ENCODE measurements at places on chromosomes 6 and 20.
A peak's percentile ranks its signal among the peaks of the same experiment; 100 is the strongest.

GRCh38 chr6:149054559-149055194, 262.8 kb upstream of the TAB2 start:
- peak; percentile 22 for DNase-seq

DNA sequence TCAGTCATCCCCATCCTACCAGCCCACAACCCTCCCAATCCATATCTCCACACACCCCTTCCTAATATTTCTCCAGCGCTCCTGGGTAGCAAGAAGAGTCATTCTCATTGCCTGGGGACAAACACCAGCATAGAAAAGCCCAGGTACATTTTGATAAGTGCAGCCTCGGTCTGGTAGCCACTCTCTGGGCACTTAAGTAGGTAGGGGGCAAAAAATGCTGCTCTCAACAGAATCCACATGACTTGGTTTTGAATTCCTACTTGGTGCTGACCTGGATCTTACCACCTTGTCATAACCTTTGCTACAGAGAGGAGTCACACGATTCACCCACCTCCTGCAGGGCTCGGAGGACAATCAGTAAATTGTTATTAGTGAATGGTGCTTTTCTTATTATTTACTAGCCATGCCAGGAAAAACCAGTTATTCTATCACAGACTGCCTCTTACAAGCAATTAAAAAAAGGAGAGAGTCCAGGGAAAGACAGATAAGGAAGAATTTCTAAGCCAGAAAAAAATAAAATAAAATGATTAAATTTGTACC, 249.1 kb downstream of the LY86 start:
- no peak for DNase-seq

DNA sequence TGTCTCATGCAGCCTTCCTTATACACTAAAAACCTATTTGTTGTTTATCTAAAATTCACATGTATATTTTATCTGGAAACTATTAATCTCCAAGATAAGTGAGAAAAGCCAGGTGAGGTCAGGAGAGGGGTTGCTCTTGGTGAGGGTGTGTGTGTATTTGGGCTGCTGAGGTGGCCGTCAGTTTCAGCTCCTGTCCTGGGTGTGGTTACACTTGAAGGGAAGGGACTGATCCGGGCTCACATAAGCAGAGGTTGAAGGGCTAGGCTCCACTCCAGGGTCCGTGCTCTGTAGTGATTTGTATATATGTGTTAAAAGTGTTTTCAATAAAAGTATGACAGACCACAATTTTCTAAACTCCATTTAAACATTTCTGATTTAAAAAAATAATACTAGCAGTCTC, 13.5 kb upstream of the SNAI1 start:
- no peak for DNase-seq

- DNase-seq, result no peak
Observed at GRCh38 chr6:28135393-28135792, 6.3 kb upstream of the ZKSCAN8 start.

DNA sequence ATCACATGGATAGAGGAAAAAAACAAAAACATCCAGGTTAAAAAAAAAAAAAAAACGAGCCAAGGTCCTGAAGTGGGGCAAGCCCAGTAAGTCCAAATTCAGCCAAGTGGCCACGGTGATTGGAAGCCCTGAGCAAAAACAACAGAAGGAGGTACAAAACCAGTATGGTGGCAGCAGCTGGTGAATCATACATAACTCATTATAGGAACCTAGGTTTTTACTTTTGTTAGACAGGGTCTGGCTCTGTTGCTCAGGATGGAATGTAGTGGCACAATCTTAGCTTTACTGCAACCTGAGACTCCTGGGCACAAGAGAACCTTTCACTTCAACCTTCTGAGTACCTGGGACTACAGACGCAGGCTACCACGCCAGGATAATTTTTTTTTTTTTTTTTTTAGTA, 22.7 kb upstream of the MYB start:
- DNase-seq, result no peak

GRCh38 chr6:29666826-29667130, 9.9 kb downstream of the MOG start:
- DNase-seq, result no peak

GRCh38 chr6:105757512-105758200, 328.5 kb upstream of the PRDM1 start:
- DNase-seq, result no peak

- no peak for DNase-seq
Observed at GRCh38 chr20:54100563-54100962, 30.2 kb upstream of the BCAS1 start.

- no peak for DNase-seq
Observed at GRCh38 chr6:42394151-42394550, 57.6 kb downstream of the TRERF1 start.

GRCh38 chr6:72987301-72987700, 238.0 kb downstream of the KHDC1L start:
- DNase-seq, result no peak

DNA sequence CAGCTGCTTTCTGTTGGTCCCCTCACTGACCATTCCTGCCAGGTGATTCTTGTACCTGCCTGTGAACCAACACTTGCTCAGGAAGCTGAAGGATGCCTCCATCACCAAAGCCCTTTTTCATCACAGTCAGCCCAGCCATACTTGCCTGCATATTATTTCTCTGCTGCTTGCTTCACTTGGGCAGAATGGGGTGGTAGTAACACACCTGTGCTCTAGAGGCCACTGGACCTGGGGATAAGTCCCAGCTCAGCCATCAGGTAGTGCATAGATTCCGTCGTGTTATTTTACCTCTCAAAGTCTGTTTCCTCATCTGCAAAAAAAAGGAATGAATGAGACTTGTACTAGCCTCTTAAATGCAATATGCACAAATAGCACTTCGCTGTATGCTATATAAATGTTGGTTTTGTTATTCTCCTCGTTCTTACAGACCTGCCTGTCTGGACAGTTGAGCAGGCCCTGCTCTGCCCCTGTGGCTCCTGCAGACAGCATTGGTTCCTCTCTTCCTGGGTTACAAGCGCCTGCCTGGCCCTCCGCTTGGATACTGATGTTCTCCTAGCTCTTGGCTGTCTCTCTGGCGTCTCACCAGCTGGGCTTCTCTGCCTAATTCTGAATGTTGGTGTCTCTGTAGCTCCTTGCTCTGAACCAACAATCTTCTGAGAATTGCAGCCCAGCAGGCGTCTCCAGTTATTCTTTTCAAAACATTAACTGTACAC, 151.8 kb downstream of the UNC5CL start:
- no peak for DNase-seq

GRCh38 chr20:12695937-12696336, 312.8 kb upstream of the SPTLC3 start:
- DNase-seq, result no peak

DNA sequence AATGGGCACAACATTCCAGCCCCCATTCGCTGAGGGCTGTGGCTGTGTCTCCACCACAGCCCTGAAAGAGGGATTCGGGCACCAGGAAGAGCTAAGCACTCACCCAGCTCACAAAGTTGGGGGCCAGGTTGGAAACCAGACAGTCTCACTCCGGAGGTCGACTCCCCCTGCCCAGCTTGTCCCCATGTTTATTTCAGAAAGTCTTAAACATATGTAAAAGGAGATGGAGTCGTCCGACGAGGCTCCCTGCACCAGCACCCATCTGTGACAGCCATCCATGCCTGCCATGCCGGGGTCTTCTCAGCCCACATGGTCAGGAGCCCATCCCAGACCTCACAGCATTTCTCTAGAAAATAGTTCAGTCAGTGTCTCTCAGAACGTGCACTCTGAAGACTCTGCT, 63.6 kb upstream of the STX16 start:
- no peak for DNase-seq

DNA sequence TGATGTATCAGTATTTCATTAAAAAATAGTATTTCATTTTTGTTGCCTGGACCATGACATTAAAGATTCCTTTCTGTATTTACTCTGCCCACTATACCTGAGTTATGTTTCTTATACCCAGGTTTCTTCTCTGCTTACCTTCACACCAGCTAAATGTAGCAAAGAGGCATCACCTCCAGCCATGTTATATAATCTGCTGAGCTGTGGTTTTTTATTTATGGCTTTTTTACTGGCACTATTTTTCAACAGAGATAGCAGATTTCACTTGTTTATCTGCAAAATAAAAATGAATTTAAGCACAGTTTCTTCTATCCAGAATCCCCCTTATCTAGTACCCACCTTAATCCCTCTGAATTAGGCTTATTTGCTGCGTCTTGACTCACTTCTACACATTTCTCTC, 979.0 kb upstream of the MAN1A1 start:
- DNase-seq, result no peak

DNA sequence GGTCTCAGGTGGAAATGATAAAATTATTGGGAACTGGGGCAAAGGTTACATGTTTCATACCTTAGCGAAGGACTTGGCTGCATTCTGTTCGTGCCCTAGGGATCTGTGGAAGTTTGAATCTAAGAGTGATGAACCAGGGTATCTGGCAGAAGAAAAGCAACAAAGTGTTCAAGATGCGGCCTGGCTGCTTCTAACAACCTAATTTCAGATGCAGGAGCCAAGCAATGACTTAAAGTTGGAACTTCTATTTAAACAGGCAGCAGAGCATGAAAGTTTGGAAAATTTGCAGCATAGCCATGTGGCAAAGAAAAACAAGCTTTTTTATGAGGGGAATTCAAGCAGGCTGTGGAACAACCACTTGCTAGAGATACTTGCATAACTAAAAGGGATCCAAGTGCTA, 73.5 kb downstream of the CD24 start:
- no peak for DNase-seq

DNA sequence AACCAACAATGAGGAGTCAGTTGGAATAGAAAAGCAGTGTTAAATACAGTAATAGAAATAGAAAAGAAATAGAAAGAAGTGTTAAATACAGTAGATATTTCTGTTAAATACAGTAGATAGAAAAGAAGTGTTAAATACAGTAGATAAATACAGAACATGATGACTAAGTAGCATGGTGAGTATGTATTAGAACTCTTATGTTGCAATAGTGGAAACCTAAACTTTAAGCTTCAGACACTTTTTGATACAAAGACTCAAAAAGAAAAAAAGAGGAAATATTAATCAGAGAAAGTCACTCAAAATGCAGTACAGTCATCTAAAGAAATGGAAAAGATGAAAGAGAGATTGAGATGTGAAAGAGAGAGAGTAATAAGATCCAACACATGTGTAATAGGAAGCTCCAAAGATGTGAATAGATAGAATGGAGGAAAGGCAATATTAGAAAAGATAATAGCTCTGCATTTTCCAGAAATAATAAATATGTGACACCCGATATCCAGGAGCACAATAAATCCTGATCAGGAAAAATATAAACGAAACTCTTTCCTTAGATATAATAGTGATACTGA, 131.5 kb upstream of the KCNK16 start:
- no peak for DNase-seq

DNA sequence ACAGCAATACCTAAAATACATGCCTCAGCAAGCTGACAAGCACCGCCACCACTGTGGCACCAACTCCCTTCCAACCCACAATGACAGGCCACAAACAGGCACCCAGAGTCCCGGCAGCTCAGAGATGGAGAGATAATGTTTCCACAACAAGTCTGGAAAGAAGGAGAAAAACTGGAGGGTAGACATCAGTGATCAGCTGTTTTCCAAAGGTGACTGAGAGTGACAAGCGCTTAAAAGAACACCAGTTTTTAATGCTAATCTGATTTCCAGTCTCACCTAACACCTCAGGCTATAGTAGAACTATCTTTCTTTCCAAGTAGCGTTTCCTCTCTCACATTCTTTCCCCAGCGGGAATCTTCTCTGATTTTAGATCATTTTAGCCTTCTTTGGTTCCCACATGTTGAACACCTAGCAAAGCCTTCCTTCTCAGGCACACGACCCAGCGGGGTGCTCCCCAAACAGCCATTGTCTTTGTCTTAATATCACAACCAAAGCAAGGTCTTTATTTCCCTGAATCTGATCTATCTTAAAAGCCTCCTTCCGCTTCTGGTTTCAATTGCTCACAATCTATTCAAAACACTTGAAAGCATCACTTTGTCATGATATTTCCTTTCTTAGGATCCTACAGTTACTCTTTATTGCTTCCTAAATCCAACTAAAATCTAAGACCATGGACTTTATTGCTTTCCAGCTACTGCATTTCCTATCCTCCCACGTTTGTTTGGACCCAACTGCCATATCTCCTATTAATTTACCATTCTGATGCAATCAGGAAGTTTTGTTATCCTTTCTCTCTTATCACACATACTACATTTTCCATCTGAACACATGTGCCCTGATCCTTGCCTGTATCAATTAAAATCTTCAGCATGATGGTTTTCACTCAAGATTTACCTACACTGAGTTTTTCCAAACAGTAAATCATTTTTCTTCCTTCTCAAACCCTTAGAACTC, 282.7 kb downstream of the ADGB start:
- no peak for DNase-seq

GRCh38 chr20:56827763-56828162, 198.7 kb downstream of the TFAP2C start:
- DNase-seq, result no peak

- DNase-seq, result no peak
Observed at GRCh38 chr6:27872642-27873020, 39.6 kb downstream of the OR2B2 start.

GRCh38 chr6:137017081-137017480, 27.7 kb downstream of the IL20RA start:
- DNase-seq, result no peak

GRCh38 chr6:32522302-32523047, 7.6 kb downstream of the HLA-DRB5 start:
- DNase-seq, result no peak

- DNase-seq, result no peak
Observed at GRCh38 chr20:1803932-1804501, 91.2 kb upstream of the SIRPA start.

- DNase-seq, result no peak
Observed at GRCh38 chr6:134267917-134268361, 50.0 kb downstream of the SGK1 start.

DNA sequence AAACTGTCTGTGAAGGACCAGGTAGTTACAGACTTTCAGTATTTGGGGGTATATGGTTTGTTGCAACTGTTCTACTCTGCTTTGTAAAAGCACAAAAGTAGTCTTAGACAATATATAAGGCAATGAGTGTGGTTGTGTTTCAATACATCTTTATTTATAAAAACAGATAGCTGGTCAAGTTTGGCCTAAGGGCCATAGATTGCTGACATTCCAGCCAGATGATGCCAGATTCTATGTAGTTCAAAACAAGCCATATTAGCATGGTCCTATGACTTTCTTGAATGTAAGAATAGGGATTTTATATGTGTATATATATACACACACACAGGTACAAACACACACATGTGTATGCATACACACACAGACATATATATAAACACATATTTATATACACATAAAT, 201.8 kb downstream of the GRIK2 start:
- DNase-seq, result no peak

DNA sequence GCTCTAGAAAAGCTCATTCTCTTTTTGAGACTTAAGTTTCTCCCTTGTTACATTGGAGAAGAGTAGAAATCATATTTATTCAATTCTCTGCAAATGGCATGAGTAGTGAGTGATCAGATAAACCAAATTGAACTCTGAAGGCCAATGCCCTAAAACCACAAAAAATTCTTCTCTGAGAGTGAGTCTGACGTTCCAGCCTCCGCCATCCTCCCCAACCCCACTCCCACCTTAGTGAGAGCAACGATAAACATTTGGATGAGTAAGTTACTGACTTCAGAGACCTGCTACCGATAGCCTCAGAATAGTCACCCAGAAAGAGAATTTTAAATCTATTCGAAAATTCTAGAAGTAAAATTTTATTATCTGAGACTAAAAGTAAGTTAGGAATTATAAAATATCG, 94.6 kb downstream of the TFAP2A start:
- DNase-seq, result no peak

All from A549 (cell line).